ENCODE measurements at places on chromosomes 16 and 17.

GRCh38 chr16:84058664-84059063, 16.1 kb upstream of the SLC38A8 start:
- no peak for DNase-seq

GRCh38 chr16:84245956-84246678, 6.3 kb upstream of the KCNG4 start:
- DNase-seq: no peak

GRCh38 chr17:35467824-35468223, 19.3 kb upstream of the SLFN13 start:
- no peak for DNase-seq

DNA sequence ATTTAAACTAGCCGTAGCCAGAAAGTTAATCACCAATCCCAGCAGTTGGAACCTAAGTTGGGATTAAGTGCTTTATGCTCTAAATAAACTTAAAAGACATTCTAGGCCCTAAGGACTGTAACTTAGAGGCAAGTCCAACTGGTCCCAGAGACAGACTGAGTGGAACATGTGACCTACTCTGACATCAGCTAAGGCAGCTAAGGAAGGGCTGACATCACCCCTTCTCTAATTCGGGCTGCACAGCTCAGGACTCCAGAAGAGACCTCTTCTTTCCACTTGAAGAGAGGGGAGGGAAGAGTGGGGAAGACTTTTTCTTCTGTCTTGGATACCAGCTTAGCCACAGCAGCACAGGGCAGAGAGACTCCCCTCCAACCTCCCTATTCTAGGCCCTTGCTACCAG, 565.2 kb downstream of the CDH8 start:
- no peak for DNase-seq

GRCh38 chr17:2792366-2793169, 3.7 kb upstream of the RAP1GAP2 start:
- no peak for DNase-seq

GRCh38 chr16:55467898-55468297, 11.1 kb upstream of the MMP2 start:
- no peak for DNase-seq

- no peak for DNase-seq
These were observed 5.3 kb downstream of the ARHGDIA start for GRCh38 chr17:81865733-81866439.

DNA sequence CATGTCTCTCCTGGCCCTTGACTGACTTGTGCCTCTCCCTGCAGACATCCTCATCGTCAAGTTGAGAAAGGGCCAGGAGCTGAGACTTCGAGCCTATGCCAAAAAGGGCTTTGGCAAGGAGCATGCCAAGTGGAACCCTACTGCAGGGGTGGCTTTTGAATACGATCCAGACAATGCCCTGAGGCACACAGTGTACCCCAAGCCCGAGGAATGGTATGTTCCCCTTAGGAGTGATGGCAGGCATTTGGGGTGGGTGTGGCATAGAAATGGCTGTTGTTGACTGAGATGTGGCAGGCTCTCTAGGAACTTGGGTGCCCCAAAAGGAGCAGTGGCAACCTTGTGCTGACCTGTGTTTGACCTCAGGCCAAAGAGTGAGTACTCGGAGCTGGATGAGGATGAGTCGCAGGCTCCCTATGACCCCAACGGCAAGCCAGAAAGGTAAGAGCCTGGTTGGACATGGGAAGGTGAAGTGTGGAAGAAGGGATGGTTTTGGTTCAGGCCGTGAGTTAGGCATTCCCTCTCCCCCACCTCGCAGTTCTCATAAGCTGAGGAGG, 7.5 kb downstream of the POLR2C start:
- no peak for DNase-seq

DNA sequence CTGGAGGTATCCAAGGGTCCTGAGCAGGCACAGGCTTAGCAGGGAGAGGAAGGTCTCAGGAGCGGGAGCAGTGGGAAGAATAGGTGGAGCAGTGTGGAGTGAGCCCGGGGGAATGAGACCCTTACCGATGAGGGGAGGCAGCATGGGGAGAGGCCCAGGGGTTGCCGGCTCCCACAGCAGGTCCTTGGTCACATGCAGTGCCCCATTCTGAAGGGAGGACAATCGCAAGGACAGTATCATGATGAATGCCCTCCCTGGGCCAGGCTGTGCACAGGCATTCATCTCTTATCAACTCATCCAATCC, 3.3 kb downstream of the TAF1C start:
- no peak for DNase-seq

- DNase-seq: no peak
These were observed 455.1 kb downstream of the KIF2B start for GRCh38 chr17:54277868-54278267.

- DNase-seq: no peak
These were observed 97.4 kb downstream of the SLC39A11 start for GRCh38 chr17:72995008-72995656.

DNA sequence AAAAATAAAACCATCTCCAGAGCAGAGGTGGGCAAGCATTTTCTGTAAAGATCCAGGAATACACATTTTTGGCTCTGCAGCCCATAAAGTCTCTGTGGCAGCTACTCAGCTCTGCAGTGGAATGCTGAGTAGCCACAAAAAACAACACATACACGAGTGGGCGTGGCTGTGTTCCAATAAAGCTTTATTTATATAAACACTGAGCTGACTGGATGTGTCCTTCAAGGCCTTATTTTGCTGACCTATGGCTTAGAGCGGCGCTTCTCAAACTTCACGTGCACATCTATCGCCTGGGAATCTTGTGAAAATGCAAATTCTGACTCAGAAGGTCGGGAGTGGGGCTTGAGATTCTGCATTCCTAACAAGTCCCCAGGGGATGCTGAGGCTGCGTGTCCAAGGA, 39.7 kb downstream of the XYLT1 start:
- peak; percentile 41 for DNase-seq

- peak; percentile 32 for DNase-seq
These were observed 130.9 kb downstream of the ANKRD11 start for GRCh38 chr16:89359264-89360147.

- no peak for DNase-seq
These were observed 3.2 kb downstream of the ZSCAN10 start for GRCh38 chr16:3095869-3096268.

DNA sequence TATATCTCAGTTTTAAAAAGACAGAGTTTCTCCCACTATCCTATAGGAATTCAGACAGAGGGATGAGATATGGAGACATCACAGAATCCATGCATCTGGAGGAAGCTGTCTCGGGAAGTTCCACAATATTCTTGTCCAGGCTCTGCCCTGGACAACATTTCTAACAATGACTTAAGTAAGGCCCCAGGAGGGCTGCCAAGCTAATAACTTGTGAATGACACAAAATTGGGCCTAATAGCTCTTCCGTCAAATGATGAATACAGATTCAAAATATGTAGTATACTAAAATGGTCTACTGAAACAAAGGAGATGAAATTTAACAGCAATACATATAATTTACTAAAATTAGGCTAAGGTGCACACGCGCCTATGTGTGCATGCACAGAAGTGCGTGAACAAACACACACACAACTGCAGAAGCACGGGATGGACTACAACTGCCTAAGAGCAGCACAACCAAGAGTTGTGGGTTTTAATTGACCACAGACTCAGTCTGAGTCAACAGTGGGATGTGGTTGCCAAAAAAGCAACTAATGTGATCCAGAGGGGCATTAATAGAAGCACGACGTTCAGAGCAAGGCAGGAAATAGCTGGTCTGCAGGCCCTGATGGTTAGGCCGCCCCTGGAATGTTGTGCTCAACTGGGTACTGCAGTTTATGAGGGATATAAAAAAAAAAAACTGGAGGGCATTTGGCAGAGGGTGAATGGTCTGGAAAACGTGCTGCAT, 26.3 kb upstream of the HS3ST2 start:
- peak; percentile 48 for DNase-seq

GRCh38 chr16:10266809-10267208, 84.6 kb upstream of the GRIN2A start:
- no peak for DNase-seq

DNA sequence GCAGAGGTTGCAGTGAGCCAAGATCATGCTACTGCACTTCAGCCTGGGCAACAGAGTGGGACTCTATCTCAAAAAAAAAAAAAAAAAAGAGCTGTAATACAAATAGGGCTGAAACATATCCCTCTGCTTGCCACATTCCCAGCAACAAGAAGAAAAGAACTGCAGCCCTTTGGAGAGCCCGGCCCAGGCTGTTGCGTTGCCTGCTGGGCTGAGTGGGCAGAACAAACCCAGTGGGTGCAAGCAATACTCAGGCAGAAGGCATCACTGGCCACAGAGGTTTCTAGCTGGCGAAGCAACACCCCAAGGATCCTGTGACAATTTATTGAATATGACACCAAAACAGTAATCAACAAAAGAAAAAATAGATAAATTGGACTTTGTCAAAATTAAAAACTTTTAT, 44.0 kb downstream of the PIGL start:
- DNase-seq: no peak

DNA sequence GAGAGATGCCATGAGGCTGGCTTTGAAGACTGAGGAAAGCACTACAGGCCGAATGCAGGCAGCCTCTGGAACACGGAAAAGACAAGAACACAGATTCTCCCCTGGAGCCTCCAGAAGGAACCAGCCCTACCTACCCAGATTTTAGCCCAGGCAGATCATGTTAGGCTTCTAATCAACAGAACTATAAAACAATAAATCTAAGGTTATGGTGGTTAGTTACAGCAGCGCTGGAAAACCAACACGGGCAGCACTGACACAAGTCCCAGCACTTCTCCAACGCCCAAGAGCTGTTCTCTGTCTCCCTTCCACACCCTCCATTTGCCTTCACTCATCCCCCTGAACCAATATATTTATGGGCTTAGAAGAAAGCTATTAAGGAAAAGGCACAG, 7.5 kb downstream of the ANKRD11 start:
- no peak for DNase-seq

DNA sequence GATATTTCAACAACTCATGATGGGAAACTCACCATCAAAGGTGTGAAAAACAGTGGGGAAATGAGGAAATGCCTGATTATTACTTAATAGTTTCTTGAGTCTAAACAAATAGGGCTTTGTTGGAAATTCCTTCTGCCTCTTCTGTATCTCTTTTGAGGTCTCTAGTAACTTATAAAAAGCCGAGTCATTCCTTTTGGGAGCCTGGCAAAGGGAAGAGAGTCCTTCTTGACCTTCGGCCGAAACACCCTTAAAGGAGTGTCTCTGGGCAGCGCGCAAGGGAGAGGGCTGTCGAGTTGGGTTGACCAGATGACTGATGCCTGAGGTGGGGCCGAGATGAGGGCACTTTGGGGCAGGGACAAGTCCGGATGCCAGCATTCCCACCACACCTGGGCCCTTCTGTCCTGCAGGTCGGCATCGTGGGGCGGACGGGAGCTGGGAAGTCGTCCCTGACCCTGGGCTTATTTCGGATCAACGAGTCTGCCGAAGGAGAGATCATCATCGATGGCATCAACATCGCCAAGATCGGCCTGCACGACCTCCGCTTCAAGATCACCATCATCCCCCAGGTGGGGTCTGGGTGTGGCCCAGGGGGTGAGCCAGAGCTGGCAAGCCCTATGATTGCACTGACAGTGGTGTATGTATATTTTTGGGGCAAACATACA, 89.2 kb downstream of the ABCC6 start:
- no peak for DNase-seq

DNA sequence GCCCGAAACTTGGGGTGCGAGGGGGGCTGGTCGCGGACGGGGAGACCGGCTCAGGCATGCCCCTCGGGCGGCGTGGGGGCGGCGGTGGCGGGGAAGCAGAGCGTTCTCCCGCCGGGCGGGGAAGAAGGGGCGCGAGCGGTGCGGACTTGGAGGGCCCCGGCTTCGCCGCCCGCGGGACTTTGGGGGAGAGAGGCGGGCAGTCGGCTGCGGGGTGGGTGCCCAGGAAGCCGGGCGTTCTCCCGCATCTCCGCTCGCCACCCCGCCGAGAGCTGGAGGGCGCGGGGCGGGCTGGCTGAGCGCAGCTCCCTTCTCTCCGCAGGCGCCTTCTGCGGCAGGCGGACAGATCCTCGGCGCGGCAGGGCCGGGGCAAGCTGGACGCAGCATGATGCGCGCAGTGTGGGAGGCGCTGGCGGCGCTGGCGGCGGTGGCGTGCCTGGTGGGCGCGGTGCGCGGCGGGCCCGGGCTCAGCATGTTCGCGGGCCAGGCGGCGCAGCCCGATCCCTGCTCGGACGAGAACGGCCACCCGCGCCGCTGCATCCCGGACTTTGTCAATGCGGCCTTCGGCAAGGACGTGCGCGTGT, 772 bp downstream of the NTN1 start:
- DNase-seq: no peak

DNA sequence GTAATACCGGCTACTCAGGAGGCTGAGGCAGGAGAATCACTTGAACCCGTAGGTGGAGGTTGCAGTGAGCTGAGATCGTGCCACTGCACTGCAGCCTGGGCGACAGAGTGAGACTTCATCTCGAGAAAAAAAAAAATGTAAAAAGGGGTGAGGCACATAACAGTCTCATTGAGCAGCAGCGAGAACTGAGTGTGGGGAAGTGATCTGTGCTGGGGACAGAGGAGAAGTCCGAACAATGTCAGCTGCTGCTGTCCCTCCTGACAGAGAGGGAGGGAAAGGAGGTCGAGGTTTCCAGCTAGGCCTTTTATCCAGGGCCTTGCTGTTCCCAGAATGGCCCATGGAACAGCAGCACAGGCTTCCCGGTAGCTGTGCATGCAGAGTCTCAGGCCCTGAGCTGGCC, 14.0 kb downstream of the C16orf74 start:
- DNase-seq: no peak

- DNase-seq: no peak
These were observed 22.0 kb downstream of the TEX14 start for GRCh38 chr17:58669853-58670252.

- DNase-seq: peak; percentile 8
These were observed 25.8 kb upstream of the TNFSF12 start for GRCh38 chr17:7523033-7523432.

DNA sequence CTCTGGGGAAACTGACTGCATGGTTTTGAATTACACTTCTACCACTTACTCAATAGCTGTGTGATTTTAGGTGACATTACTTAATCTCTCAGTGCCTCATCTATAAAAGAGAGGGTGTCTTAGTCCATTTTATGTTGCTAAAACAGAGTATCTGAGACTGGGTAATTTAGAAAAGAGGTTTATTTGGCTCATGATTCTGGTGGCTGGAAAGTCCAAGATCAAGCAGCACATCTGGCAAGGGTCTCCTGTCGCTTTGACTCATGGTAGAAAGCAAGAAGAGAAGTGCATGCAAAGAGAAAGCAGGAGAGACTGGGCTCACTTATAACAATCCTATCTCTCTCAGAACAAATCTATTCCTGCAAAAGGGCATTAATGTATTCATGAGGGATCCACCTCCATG, 132.4 kb upstream of the IRX5 start:
- DNase-seq: no peak

DNA sequence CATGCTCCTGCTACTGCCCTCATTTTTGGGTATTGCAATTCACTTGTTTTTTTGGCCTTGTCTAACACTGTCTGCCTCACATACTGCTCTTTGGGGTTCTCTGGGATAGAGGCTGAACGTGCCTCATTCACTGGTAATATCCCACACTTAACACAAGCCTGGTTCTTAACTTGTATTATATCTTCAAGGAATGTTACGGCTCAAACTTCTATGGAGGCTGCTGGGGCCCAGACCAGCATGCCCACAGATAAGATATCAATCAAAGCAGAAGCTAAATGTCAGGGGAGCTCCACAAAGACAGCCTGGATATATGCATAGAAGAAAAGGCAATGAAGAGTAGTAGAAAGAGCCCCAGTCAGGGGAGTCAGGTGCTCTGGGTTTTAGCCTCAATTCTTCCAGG, 103.5 kb downstream of the WSCD1 start:
- no peak for DNase-seq
